ENCODE measurements at places on chromosomes 4 and X.

DNA sequence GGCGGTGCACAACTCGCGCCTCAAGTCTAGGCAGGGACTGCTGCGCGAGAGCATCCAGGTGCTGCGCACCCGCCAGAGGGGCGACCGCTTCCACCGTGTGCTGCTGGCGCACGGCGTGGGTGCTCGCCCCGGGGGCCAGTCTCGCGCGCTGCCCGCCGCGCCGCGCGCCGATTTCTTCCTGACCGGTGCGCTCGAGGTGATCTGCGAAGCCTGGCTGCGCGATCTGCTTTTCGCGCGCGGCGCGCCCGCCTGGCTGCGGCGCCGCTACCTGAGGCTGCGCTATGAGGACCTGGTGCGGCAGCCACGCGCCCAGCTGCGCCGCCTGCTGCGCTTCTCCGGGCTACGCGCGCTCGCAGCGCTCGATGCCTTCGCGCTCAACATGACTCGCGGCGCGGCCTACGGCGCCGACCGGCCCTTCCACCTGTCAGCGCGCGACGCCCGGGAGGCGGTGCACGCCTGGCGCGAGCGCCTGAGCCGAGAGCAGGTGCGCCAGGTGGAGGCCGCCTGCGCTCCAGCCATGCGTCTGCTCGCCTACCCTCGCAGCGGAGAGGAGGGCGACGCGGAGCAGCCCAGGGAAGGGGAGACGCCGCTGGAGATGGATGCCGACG lies 1.3 kb downstream of the CHST7 start:
- ATAC-seq: peak; percentile 35

DNA sequence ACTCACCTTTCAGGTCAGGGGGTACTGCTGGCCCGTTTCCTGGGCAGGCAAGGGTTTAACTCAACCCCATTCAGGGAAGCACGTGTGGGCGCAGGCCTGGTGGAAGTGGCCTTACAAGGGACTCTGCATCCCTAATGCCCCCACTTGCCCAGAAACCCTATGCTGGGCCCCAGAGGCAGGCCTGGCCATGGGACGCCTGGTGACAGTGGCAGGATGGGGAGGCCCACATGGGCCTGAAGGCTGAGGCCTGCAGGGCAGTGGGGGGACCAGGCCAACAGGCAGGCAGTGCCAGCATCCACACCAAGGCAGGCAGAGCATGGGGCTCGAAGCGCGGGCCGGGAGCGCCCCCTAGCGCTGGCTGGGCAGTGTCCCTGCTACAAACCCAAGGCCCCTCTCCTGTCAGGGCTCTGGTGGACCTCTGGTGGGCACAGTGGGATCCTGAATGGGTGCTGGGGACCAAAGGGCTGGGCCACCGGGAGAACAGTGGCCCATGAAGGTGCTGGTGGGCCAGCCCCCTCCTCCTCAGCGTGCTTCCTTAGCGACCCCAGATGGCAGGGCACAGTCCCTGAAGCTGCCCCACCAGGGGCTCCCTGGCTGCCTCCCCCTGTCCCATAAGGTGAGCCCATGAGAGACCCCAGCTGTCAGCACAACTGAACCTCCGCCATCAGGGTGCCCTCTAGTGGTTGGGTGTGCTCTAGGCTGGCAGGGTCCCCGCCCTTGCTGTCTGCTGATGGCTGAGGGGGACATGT lies 16.8 kb downstream of the FGFR3 start:
- ATAC-seq: peak; percentile 90

GRCh38 chrX:8319359-8319758 lies 145.3 kb upstream of the VCX3B start:
- ATAC-seq: no peak

DNA sequence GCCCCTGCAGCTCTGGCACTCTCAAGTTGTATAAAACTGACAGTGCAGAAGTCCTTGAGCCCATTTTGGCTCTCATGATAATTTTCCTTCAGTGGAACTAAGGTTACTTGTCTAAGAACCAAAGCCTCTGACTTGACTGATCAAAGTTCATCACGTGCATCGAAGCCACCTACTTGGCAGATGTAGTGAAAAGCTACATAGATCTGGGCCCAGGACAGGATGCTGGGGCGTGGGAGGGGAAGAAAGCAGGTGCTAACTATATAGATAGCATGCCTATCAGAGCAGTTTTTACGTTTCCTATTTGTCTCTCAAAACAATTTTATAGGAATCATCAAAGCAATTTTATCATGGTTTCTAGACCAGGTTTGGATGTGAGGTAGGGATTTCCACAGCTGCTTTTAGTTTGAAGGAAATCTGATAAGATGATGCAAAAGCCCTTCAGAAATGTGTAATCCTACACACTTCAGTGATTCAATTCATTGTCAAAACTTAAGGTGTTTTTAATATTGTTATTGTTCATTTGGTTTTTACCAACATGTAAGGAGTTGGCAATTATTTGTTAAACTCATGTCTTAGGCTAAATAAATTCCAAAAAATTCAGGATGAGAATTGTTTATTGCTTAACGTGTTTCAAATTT lies 1.2 kb upstream of the CD40LG start:
- no peak for ATAC-seq

GRCh38 chr4:7956270-7956808 lies 16.7 kb upstream of the AFAP1 start:
- ATAC-seq: peak; percentile 8

- no peak for ATAC-seq
These were observed 25.1 kb downstream of the DHX15 start for GRCh38 chr4:24559032-24559821.

DNA sequence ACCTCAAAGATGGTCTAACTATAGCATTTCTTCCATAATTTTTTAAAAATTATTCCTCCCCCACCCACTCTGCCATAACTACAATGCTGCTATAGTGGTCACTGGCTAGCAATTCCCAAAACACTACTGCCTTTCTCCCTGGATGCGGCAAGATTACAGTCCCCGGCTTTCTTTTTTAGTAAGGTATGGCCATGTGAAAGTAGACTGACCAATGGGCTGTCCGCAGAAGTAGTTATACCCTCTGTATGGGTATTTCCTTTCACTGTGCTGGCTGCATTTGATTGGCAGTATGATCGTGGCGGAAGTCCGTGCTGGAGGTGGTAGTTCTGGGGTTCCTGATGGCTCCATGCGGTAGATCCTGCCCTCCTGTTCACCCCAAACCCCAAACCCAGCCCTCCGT lies 166.0 kb downstream of the FBXO8 start:
- no peak for ATAC-seq

DNA sequence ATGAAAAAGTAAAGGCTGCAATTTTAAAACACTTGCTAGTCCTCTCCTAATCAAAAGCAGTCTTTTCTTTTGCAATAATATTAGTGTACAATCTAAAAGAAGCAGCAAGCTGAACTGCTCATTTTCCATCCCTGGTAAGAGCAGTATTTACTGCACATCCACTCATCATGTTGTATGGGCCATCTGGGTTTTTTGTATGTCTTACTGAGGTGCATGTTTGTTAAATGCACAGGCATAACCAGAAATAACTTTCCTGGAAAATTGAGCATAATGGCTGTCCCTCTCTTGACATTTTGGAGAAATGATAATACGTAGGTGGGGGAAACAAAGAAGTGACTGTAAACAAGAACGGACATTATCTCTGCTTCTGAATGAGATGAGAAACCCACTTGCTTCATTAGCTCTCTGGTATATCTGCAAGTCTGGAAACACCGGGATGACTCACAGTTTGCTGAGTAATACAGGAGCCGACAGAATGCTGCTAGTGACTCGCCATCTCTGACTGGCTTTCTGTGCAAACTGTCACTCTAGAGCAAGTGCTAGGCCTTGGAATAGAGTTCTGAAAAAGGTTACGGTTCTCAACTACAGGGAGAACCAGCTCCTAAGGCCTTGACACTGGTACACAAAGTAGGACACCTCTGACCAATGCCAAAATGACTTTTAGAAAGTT lies 85.7 kb upstream of the MTM1 start:
- peak; percentile 88 for ATAC-seq

GRCh38 chr4:156493858-156494257 lies 477.7 kb downstream of the PDGFC start:
- ATAC-seq: no peak

- peak; percentile 80 for ATAC-seq
These were observed 331.5 kb downstream of the NKX6-1 start for GRCh38 chr4:84167564-84167963.

DNA sequence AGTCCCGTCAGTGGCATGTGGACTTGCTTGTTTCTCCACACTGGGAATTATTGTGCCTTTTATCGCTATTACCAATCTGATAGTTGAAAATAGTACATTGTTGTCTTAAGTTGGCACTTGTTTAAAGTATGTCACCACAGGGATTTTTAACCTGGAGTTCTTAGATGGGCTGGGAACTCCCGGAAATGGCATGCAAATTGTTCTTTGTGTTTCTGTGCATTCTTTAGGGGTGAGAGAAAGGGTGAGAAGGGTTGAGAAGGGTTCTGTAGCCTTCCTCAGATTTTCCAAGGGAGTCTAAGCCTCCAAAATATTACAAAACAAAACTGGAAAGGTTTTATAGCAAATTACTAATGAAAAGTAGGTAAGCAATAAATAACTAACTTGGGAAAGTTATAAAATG lies 176.9 kb downstream of the ZIC3 start:
- no peak for ATAC-seq

GRCh38 chr4:114026447-114026846 lies 47.0 kb upstream of the ARSJ start:
- ATAC-seq: no peak

GRCh38 chrX:124228849-124229248 lies 103.6 kb upstream of the TEX13D start:
- ATAC-seq: no peak

GRCh38 chrX:12332786-12333347 lies 194.6 kb downstream of the FRMPD4 start:
- ATAC-seq: no peak

- ATAC-seq: no peak
These were observed 73.2 kb upstream of the STS start for GRCh38 chrX:7074148-7074907.

DNA sequence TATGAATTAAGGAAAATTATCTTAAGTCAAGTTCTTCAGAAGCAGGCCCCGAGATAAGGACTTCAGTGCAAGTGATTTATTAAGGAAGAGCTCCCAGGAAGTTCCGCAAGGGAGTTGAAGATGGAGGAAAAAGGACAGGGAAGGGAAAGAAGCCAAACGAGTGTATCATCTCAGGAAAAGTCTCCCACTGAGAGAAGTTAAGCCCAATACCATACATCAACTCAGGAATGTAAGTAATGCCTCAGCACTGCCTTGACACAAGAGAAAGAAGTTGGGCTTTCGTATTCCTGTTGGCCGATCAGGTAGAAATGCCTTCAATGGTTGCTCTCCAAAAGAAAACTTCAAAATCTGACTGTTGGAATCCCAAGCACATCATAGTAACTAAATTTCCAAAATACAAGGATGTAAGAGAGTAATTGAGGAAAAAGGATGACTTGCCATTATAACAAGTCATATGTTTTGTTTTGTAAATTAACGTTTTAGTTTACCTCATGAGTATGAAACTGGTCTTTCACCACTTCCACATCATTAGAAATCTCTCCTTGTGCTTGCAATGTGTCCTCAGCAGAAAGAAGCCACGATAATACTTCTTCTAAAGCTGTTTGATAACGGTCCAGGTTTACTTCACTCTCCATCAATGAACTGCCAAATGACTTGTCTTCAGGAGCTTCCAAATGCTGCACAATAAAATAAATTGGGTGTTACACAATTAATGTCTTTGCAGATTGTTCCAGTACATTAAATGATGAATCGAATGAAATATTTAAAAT lies 566.7 kb downstream of the DMD start:
- ATAC-seq: no peak

All from motor neuron (in vitro differentiated cells).